ENCODE measurements at places on chromosomes 2 and 18.

- DNase-seq = no peak
Observed at GRCh38 chr2:64137567-64137966, 6.7 kb downstream of the PELI1 start.

- DNase-seq = peak; percentile 5
Observed at GRCh38 chr2:81266106-81266505, 961.6 kb upstream of the LRRTM1 start.

- no peak for DNase-seq
Observed at GRCh38 chr2:9618410-9618809, 12.4 kb downstream of the YWHAQ start.

- peak; percentile 1 for DNase-seq
Observed at GRCh38 chr2:195445639-195446038, 211.4 kb upstream of the SLC39A10 start.

Data from fibroblast of skin of right quadriceps (primary cell).